Activated T-cell treated with anti-CD3 and anti-CD28 coated beads for 48 hours (primary cell): ENCODE measurements at places on chromosomes 3 and 15.

DNA sequence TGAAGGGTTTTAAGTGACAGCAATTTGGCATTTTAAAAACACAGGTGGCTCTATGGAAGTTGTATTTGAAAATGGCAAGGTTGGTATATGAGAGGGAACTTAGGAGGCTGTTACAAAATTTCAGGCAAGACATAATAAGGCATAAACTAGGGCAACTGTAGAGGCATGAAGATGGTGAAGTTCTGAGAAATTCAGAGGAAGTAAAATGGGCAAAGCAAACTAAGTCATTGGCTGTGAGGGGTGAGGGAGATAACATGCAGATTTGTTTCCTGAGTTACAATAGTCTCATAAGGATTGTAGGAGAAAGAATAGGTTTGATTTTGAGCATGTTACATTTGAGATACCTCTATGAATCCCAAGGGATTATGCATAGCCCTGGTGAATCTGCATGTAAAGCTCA is 302.9 kb upstream of the ARHGEF26 start:
- DNase-seq, result no peak

DNA sequence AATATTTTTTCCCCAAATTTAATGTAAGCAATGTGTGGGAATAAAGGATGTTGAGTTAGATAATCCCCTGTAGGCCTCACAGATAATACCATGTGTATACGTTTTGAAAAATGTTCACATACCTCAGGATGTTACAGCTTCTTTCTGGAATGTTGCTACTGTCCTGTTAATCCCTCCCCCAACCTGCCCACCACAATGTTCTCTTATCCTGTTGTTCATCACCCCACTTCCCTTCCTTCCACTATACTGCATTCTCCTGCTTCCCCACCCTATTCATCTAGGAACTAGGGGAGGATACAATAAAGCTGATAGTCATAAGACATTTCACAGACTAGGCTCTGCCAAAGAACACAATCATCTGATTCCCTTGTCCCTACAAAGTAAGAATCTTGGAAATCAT is 92.1 kb downstream of the IGF2BP2 start:
- DNase-seq, result no peak

GRCh38 chr15:71804695-71805470 is 5.5 kb upstream of the NR2E3 start:
- no peak for DNase-seq

DNA sequence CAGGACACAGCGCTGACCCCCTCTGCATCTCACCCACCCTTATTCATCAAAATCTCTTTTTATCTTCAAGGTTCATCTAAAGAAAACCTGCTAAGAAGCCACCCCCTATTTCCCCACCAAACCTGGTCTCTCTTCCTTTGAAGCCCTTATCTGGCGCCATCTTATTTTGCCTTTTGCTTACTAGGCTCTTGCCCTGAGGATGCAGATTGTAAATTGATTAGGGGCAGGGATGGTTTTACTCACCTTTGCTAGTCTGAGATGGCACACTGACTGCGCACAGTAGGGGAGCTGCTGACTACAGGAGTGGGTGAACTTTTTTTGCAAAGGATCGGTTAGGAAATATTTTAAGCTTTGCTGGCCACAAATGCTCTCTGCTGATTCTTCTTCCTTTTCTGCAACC is 78.9 kb upstream of the BHLHE40 start:
- DNase-seq, result no peak

- no peak for DNase-seq
Observed at GRCh38 chr15:48006031-48006511, 114.7 kb upstream of the SLC24A5 start.

DNA sequence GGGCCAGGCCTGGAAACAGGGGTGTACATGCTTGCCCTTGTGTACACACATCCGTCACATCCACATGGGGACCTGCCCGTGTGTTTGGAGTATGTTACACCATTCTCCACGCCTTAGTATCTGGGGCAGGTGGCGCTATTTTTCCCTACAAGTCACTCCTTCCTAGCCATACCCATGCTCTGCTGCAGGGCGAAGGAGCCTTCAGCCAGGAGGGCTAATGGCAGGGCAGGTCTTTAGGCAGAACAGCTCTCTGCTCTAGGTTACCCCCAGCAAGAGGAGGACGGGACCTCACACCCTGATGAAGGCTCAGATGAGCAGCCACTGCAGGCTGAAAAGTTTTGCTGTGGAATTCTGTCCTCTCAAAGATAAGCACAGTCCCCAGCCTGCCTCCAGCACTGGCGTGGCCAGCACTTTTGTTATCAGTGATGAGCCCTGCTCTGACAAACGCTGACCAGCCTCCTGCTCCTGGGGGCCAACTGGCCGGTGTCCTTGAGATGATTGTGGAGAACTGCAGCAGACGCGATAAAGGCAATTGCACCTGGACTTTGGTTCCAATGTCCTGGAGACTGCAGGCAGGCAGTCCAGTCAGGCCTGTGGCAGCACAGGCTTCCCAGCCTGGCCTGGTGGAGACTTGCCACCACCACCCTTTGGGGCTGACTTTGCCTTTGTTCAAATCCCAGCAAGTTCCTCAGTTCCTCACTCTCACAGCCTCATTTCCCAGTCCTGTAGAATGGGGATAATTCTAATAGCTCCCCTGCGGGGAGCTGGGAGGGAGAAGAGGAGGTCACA is 19.8 kb upstream of the PIGZ start:
- no peak for DNase-seq

DNA sequence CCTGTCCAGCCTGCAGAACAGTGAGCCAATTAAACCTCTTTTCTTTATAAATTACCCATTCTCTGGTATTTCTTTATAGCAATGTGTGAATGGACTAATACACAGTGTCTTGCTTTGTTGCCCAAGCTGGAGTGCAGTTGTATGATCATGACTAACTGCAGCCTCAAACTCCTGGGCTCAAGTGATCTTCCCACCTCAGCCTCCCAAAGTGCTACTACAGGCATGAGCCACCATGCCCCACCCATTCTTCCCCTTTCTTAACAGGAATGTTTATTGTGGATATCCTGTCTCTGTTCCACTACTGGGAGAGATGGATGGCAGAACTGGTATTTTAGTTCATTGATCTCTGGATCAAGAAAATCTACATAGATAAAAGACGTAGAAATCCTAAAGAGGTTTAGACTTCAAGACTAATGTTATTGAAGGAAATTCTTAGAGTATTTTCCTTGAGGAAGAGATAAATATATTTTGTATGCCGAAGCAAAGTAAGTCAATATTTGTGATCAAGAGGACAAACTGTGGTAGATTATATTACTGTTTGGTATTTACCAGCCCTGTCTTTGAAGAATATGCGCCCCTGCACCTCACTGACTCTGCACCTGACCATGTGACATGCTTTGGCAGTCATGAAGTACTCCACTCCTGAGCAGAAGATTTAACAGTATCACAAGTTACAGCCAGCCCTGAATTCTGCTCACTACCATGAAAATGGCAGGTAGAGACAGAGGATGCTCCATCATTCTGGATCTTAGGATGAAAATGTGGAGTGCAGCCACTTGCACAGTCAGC is 42.9 kb downstream of the UACA start:
- no peak for DNase-seq

DNA sequence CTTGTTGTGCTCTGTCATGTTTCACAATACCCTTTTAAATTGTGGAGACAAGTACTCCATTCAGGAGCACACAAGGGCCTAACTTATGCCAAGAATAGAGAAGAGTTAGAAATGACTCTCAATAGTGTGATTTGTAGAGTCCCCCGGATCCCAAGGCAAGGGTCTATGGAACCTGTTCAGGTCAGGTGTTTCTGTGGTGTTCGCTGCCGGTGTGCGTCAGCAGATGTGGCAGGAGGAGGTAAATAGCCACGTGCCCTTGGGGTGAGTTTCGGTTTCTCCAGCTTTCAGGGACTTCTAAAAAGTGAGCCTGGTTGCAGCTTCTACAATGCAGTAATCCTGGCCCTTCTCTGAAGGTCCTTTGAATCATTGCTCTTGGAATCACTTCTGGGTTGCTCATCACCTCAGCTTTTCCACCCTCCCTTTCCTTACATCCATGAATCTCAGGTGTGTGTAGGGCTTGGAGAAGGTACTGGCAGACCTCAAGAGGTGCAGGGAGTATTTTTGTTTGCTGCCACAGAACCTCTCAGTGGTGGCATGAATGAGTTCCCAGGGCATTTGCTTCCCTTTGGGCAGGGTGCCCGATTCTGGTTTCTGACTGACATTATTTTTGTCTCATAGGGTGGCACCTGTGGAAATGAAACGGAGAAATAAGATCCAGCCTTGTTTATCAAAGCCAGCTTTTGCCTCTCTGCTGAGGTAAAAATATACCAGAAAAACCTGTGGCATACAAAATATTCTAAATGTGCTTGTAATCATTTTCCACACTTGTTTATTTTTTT is 7.3 kb downstream of the ST3GAL6 start:
- DNase-seq, result no peak

- DNase-seq, result no peak
Observed at GRCh38 chr3:157282261-157283191, 122.6 kb upstream of the CCNL1 start.

DNA sequence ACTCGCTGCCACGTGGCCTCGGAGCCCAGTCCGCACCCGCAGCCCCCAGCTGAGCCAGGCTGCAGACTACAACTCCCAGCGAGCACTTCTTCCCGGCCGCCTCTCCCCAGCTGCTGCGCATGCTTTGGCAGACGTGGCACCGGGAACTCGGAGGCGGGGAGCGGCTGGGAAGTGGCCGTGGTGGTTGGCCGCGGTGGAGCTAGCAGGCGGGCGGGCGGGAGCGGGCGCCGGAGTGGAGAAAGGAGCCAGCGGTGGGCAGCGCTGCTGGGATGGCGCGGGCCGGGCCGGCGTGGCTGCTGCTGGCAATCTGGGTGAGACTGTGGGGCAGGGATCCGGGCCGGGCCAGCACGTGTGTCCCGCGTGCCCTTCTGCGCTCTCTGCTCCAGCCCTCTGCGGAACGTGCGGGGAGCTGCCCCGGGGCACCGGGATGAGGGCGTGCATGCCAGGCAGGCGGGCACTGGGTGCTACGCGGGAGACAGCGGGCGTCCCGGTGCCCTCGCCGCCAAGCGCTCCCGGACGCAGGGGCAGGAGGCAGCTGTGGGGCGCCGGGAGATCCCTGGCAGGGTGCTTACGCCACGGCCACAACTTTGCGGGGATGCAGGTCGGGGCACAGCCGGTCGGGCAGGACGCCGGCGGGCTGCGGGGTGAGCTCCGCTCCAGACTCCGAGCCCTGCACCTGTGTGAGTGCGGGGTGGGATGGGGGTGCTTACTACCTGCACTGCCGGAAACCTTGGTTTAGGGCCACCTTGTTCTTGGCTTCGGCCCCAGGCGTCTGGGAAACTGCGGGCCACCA is at the start of gene PDIA5:
Gene PDIA5, plus strand, starts transcription at position 130 of the 793 bp plus-strand sequence. Its CDS starts 140 bp downstream, at position 270.
- DNase-seq, result peak; percentile 80

GRCh38 chr3:124313621-124314020 is 321.7 kb upstream of the ROPN1 start:
- DNase-seq, result no peak

- no peak for DNase-seq
Observed at GRCh38 chr3:73801444-73801843, 176.7 kb upstream of the PDZRN3 start.

DNA sequence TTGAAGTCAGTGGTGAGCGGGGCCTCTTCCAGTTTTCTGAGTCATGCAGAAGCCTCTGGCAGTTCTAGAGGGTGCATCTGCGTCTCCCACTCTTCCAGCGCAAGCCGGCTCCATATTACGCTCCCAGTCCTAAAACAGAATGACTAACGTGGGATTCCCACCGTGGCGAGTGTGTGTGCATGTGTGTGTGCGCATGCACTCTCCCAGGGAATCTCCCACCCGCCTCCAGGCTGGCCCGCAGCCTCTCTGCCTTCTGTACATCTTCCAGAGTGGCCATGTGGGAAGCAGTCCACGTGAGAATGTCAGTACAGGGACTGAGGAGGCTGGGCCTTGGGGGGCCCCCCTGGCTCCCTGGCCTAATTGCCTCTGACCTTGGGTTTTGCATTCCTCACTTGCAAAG is 87.7 kb downstream of the LSM3 start:
- no peak for DNase-seq

- DNase-seq, result no peak
Observed at GRCh38 chr15:100234158-100235029, 107.4 kb downstream of the ADAMTS17 start.

DNA sequence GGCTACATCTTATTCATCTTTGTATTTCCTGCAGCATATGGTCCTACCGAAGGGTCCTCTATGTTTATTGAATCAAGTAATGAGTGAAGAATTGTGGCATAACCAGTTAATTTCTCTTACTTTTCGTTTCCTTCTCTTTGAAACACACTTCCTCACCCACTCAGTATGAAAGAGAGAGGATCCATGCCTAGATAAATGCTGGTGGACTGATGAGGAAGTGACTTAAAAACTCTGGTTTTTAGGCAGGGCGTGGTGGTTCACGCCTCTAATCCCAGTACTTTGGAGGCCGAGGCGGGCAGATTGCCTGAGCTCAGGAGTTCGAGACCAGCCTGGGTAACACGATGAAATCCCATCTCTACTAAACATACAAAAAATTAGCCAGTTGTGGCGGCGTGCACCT is 2.2 kb upstream of the MB21D2 start:
- no peak for DNase-seq

DNA sequence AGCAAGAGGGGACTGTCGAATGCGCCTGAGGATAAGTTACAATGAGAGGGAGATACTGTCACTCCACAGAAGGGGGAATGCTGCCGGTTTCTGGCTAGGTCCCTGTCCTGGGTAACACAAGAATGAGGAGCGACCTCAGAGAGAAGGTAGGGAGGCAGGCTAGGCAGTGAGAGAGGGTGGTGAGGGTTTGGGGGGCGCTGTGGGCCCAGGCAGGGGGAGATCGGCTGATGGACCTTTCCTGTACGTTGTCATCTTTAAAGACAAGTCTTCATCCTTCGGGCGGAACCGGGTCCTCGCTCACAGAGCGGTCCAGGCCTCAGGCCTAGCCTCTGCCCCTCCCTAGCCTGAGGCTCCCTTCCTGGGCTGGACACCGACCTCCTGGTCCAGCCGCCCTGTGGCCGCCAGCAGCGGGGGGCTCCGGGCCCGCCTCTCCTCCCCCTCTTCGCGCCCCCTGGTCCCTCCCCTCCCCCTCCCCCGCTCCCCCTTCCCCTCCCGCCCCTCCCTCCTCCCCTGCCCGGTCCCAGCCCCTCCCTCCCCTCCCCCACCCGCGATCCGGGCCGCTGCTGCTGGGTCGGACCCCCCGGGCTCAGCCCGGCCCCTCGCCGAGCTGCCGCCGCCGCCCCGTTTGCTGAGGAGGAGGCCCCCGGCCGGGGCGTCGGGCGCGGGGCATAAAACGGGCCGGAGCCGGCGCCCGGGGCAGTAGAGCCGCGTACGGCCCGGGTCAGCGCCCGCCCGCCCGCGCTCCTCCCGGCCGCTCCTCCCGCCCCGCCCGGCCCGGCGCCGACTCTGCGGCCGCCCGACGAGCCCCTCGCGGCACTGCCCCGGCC is at the start of gene CHRD:
Gene CHRD, plus strand, starts transcription at position 697 of the 827 bp plus-strand sequence. CDS start 265 bp downstream, outside the sequence.
- DNase-seq, result no peak
